Stimulated activated CD4-positive, alpha-beta T cell treated with anti-CD3 and anti-CD28 coated beads, Interleukin-4, amount 100 ng/mL, for 4 hours (primary cell): ENCODE measurements at places on chromosomes 4 and X.

DNA sequence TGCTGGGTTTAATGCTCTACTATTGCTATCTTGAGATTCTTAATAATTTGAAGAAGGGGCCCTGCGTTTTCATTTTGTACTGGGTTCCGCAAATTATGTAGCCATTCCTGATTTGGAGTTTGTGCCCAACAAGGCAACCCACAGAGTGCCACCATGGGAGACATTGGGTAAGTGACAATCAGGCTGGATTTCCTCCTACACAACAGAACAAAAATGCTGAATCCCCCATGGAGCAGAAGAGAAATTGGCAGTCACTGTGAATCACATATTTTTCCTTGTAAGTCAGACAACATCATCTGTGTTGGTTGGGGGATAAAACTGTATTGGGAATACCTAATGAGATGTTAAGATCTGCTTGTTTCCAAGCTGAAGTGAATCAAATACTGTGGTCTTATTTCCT is 80.9 kb downstream of the CNGA2 start:
- no peak for DNase-seq

- no peak for DNase-seq
Measured at GRCh38 chrX:115679460-115679859, 118.5 kb downstream of the PLS3 start.

- DNase-seq, result no peak
Measured at GRCh38 chr4:2482693-2483092, 13.8 kb downstream of the RNF4 start.

GRCh38 chrX:111837197-111837596 is 38.8 kb upstream of the TRPC5OS start:
- no peak for DNase-seq

DNA sequence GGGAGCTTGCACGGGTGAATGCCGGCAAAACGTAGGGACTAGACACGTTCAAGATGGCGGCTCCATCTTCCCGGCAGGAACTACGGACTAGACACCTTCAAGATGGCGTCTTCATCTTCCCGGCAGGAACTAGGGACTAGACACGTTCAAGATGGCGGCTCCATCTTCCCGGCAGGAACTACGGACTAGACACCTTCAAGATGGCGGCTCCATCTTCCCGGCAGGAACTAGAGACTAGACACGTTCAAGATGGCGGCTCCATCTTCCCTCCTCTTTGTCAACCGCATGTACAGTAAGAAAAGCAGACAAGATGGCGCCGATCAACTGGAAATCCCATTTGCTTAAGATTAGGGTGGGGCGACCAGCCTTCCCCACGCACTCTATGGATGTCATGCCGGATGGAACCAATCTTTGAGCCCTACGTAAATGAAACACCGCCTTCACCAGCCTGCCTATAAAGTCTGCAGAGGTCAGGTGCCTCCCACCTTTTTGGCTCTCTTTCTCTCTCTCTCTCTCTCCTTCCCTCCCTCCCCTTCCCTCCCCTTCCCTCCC is 222.4 kb downstream of the CRLF2 start:
- peak; percentile 55 for DNase-seq

DNA sequence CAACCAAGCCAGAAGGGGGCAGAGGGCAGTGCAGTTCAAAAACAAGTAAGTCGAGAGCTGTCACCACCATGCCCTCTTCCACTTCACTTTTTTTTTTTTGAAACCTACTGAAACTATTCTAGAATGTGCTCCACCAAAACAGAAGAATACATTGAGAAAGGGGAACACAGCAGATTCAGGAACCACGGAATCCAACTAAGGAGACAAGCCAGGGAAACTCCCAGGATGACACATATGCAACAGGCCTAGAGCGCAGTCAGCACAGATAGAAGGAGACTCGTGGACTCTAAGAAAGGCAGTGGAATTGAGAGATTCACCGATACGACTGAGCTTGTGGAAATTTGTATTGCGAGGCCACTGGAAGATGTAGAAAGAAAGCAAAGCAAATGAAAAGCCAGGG is 66.1 kb downstream of the PHKA2 start:
- no peak for DNase-seq

DNA sequence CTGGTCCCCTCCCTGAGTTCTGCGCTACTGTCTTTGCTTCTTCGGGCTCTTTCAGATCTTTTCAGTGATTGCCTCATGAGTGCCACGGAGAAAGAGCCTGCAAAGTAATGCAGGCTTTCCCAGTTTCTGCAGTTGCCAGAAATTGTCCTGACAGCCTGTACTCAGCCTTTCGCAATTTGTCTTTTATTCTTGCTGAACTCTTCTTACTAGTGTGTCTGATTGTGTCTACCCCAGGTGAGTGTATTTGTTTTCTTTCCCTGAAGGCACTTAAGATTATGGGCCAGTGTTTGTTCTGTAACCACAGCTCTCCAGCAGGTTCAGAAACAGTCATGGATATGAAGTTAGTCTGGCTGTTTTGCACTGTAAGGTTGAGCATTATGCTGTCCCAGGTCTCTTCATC is 47.1 kb downstream of the FAM193A start:
- no peak for DNase-seq

DNA sequence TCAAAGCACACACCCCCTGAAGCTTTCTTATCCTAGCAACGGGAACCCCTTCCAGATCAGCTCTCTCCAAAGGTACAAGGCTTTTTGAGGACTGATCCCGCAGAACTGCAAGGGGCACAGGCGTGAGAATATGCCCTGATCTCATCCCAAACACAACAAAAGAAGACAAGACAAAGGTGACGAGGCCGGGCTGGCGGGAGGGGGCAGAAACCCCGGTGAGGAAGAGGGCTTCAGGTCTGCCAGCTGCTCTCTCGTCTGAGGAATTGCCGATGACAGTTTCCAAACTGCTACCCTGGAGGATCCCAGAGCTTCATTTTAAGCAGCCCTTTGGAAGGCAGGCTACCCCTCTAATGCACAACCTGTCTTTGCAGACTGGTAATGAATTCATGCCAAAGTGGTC is 3.4 kb downstream of the HCFC1 start:
- no peak for DNase-seq

DNA sequence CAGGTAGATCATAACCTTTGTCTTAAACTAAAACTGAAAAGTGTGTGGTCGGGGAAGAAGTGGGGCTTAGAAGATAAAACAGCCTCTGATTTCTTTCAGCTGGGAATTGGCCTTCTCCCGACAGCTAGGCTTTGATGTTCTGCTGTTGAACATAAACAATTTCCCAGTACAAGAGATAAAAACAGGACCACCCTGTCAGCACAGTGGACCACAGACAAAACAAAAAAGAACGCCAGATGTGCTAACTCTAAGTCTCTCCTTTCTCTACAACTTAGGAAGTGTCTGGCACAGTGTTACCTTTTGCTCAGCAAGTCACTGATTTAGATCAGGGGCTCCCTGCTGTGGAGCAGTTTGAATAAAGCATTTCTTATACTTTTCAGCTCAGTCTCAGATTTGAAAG is 87.5 kb upstream of the UXT start:
- DNase-seq, result no peak

DNA sequence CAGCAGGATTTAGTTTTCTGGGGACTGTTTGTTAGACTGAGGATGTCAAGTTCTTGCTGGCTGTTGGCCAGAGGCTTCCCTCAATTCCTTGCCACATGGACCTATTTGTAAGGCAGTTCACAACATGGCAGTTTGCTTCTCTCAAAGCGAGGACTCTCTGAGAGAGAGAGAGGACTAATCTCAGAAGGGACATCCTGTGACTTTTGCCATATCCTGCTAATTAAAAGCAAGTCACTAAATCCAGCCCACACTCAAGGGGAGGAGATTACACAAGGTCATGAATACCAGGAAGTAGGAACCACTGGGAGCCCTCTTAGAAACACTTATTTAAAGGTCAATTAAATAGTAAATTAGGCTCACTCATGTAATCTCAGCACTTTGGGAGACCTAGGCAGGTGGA is 38.2 kb downstream of the PPP1R2C start:
- DNase-seq, result no peak

DNA sequence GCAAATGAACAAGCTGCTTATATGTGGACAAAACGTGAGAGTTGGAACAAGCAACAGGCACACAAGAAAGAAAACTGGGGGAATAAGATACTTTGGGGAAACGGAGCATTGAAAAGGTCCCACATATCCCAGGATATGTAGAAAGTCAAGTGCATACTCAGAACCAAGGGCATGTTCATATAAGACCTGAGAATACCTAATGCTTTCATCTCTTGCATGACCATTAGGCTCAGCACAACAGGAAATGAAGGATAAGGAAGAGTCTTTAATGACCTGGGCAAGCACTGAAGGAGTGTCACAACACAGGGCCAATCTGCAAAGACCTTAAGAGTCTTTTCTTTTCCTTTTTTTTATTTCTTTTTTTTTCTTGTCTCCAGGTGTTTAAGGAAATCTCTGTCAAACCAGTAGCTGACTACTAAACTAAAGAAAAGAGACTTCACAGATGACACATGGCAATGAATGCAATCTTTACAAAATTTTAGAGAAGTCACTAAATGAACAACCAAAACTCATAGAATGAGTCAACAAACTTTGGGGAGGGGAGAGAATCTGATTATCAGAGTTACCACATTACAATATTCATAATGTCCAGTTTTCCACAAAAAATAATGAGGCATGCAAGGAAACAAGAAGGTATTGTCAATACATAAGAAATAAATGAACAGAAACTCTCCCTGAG is 67.9 kb upstream of the STK26 start:
- no peak for DNase-seq

DNA sequence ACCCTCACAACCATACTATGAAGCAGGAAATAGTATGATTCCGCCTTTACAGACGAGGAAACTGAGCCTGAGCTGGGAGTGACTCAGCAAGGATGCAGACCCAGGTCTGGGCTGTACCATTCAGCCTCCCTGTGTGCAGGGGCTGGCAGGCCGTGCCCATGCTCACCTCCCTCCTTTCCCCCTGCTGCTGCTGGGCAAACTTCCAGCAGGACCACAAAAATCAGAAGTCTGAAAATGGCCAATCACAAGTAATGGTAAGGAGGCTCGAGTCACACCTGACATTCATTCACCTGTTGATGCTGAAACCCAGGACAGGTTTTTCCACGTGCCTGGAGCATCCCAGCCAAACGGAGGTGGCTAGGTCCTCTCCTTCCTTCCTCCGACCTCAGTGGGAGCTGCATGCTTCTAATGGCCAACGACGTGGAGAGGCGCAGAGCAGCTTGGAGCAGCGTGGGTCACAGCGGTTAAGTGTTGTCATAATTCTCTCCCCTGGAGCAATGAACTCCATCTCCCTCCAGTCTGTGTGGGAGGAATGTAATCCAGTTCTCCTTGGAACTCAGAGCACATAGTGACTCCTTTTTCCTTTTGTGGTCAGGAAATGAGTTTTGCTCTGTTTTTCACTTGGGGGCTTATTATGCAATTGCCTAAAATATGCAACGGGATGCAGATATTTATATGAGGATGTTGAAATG is 371.7 kb downstream of the BCOR start:
- DNase-seq, result no peak

DNA sequence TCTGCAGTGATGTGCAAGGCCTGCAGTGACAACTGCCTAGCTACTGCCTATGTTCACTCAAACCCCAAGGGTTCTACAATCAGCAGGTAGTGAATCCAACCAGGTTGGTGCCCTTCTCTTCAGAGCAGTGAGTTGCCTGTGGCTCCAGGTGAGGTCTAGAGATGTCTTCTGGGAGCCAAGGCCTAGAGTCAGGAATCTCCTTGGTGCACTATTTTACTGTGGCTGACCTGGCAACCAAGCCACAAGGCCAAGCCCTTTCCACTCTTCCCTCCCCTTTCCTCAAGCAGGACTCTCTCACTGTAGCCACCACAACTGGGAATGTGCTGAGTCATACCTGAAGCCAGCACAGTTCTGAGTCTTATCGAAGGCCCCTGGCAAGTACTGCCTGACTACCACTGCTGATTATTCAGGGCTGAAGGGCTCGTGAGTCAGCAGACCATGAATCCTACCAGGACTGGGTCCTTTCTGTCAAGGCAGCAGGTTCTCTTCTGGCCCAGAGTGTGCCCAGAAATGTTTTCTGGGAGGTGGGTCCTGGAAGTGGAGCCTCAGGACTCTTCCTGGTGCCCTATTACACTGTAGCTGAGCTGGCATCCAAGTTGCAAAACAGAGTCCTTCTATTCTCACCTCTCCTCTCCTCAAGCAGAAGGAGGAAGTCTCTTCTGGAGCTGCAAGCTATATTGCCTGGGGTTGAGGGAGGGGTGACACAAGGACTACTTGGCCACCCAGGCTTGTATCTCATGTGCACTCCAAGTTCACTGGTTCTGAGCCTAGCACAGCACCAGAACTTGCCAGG is 111.6 kb downstream of the BTC start:
- DNase-seq, result no peak

- DNase-seq, result no peak
Measured at GRCh38 chr4:97493815-97494518, 649.3 kb downstream of the STPG2 start.

DNA sequence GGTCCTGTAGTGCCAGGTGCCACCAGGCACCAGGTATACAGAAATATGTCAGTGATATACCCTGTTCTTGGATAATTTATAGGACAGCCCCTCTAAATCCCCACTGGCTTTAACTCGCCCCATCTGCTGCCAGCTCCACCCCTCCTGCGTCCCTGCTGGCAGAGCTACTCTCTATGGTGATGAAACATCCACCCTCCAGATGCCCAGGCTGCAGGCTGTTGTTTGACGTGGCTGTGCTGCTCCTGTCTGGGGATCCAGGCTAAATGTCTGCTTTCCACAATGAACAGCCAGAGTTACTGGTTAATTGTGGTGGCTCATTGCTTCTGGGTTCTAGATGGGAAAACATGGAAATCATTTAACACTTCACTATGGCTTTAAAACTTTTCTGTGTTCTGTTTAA is 12.9 kb downstream of the NHSL2 start:
- no peak for DNase-seq

DNA sequence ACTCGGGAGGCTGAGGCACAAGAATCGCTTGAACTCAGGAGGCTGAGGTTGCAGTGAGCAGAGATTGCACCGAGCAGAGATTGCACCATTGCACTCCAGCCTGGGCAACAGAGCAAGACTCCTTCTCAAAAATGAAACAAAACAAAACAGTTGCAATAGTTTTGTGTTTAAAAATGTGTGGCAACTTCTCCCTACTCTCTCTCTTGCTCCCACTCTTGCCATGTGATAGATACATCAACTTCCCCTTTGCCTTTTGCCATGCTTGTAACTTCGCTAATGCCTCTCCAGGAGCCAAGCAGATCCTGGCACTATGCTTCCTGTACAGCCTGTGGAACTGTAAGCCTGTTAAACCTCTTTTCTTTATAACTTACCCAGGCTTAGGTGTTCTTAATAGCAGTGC is 52.5 kb upstream of the INTU start:
- DNase-seq, result no peak

DNA sequence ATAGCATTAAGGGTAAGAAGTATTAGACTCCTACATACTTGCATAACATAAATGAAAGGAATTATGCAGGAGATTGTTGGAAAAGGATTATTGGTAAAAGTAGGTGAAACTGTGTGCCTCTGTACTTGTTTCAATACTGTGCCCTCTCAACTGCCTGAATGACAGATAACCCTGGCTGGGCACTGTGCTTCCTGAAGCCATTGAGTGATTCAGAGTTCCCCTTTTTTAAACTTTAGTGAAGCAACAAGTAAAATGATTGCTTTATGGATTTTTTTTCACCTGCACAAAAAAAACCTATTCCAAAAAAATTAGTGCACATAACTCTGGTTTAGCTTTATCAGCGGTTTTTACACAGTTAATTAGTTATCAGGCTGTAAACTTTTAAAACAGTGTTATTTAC is 204.8 kb downstream of the TRAM1L1 start:
- no peak for DNase-seq

- DNase-seq, result no peak
Measured at GRCh38 chrX:72142794-72143608, 11.3 kb upstream of the RTL5 start.
